Right renal cortex interstitium (tissue), 3 donors: ENCODE measurements at places on chromosomes 13 and 19.

GRCh38 chr13:109655206-109655600 lies 131.2 kb downstream of the IRS2 start:
- DNase-seq: no peak

- DNase-seq: no peak
Observed at GRCh38 chr19:50412419-50412818, 6.3 kb upstream of the SPIB start.

- no peak for DNase-seq
Observed at GRCh38 chr13:92694047-92694446, 532.6 kb upstream of the GPC6 start.

DNA sequence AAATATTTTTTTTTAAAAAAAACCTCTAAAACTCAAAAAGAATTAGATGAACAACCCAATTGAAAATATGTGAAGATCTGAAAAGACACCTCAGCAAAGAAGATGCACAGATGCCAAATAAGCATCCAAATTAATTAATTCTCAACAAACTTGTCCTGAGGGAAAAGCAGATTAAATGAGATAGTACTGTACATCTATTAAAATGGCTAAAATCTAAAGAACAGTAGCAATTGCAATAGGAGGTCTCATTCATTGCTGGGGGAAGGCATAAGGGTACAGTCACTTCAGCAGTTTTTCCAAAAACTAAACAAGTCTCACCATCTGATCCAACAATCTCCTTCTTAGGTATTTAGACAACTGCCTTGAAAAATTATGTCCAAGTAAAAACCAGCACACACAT lies 22.0 kb downstream of the PLPP2 start:
- no peak for DNase-seq

DNA sequence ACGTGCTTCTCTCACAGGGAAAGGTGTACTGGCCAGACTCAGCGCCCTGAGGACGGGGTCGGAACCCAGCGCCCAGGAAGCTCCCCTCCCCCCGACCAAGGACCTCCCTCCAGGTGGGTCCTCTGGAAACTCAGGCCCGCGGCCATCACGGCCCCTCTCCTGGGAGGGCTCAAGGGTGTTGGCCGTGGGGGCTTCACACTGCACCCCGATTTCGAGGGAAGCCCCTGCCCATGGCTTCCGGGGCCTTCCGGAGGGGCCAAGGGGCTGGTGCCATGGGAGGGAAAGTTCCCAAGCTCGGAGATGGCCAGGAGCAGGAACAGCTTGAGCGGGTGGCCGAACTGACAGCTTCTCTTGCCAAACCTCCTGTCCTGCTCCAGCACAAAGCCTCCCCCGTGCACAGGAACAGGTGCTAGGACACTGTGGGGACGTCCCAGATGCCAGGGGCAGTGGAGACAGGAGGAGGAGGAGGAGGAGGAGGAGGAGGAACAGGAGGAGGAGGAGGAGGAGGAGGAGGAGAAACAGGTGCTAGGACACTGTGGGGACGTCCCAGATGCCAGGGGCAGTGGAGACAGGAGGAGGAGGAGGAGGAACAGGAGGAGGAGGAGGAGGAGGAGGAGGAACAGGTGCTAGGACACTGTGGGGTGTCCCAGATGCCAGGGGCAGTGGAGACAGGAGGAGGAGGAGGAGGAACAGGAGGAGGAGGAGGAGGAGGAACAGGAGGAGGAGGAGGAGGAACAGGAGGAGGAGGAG lies 10.0 kb downstream of the SBNO2 start:
- no peak for DNase-seq

DNA sequence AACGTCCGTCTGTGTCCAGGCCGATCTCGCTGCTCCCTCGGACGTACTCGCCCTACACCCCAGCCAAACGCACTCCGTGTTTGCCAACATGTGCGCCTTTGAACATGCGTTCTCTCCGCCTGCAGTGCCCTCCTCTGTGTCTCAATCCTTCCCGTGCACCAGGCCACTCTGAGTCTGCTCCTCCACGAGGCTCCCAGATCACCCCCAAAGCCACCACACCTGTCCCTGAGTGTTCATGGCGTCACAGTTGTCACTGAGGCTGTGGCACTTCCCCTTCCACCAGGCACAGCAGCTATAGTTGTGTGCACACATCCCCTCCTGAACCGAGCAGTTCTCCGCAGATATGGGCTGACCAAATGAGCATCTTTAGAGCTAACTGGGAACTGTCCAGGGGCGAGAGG lies 35.6 kb downstream of the RASA3 start:
- no peak for DNase-seq

GRCh38 chr19:10544242-10544752 lies 593 bp downstream of the ATG4D start:
- no peak for DNase-seq

GRCh38 chr13:110557082-110557481 lies 4.4 kb downstream of the RAB20 start:
- DNase-seq: no peak

GRCh38 chr19:17553256-17553655 lies 2.2 kb upstream of the COLGALT1 start:
- DNase-seq: no peak

GRCh38 chr13:25345576-25345975 lies 26.2 kb upstream of the ATP8A2 start:
- DNase-seq: no peak

- no peak for DNase-seq
Observed at GRCh38 chr19:19635313-19635702, 7.3 kb upstream of the LPAR2 start.

GRCh38 chr13:22801402-22802003 lies 379.3 kb upstream of the SGCG start:
- DNase-seq: peak; percentile 13

GRCh38 chr19:15438124-15438496 lies 11.6 kb downstream of the WIZ start:
- DNase-seq: no peak

- DNase-seq: no peak
Observed at GRCh38 chr19:55028757-55029156, 9.3 kb downstream of the GP6 start.

GRCh38 chr13:44474122-44474910 lies 100.7 kb downstream of the SERP2 start:
- no peak for DNase-seq

DNA sequence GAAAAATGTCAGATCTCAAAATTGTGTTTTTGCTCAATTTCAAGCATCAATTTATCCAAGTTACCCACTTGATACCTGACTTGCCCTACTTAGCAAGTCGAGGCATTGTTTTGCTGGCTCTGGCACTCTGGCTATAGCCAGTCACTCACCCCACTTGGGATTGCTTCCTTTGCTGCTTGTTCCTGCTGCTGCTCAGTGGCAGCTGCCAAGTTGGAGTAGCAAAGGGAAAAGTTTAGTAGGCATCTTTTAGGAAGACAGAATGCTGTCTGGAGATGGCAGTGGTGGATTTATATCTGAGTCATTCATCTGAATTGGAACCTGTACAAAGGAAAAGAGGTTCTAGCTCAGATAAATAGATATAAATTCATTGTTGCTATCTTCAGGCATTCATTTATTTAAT lies 41.2 kb downstream of the PCCA start:
- DNase-seq: no peak

DNA sequence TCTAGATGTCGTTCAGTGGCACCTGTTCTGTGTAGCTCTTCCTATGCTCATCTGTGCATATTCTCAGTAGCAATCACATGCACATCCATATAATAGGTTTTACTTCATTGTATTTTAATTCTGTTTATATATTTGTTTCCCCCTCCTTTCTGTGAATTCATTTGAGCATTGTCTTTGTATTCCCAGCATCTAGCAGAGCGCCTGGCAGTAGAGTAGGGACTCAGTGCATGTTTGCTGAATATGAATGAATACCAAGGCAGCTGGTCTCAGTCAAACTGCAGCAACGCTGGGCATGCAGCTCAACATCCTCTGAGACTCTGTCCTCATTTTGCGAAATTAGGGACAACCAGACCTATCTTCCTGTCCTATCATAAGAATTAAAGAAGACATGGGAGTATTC lies 330.1 kb downstream of the SPRY2 start:
- DNase-seq: no peak

DNA sequence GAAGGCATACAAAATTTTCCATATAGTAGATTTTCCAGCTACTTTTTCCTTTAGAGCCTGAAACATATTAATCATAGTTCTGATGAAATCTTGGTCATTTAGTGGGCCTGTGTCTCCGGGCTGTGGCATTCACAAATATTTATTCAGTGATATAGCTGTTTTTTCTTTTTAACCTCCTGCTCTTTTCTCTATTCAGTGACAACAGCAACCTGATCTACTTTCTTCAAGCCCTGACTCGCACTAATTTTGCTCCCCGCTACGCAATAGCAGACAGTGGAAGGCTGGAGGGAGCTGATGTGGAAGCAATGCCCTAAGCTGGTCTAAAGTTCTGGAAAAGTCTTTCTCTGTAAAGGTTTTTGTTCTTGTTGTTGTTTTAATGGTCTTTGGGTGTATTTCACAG lies 289.7 kb downstream of the SLITRK6 start:
- DNase-seq: no peak

GRCh38 chr19:31718898-31719297 lies 369.7 kb upstream of the TSHZ3 start:
- no peak for DNase-seq

DNA sequence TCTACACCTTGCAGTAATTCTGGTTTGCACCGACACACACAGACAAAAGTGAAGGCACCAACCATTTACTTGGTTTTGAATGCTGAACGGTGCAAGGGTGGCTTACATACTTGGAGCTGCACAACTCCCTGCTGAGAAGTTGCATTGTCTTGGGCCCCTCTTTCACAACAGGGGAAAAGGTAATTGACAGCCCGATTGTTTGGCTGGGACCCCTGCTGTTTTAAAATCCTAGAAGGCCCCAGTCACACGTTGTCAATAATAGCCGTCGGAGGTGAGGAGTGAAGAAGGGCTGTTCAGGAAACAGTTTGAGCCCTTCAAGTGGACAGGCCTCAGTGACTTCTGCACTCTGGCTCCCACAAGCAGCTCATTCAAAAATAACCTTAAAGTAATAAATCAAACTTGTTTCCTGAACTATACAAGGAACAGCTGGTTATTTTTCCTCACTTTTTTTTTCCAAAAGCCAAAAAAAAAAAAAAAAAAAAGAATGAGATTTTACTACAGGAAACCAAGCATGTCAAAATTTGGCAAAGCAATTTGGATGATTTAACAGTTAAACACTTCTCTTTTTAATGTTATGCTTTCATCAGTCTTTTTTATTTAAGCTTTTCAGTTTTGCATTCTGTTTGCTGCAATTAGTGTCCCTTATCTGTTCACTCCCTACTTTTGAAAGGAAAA lies 19.0 kb upstream of the SPRY2 start:
- no peak for DNase-seq

DNA sequence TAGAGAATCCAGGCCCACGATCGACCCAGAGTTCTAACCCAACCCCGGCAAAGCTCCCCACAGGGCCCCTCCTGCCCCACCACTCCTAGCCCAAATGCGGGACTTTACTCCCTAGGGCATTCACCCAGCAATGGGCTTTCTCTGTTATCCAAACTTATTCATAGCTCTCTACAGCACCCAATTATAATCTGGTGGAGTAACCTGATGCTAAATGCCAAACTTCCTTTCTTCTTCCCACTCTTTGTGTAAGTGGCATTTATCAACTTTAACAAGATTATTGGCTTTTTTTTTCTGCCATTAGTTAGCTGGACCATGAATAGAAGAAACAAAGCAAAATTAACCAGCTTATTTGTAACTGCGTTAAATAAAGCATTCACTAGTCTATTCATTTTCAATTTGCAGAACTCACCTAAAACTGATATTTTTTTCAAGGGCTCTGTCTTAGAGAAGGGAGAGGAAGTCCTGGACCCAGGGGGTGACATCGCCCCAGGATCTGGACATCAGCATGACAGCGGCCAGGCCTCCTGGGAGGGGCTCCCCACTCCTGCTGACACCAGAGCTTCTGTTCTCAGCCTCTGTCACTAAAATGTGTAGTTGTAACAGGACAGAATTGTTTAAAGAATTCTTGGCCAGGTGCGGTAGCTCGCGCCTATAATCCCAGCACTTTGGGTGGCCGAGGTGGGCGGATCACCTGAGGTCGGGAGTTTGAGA lies 1.5 kb downstream of the FAM124A start:
- no peak for DNase-seq

DNA sequence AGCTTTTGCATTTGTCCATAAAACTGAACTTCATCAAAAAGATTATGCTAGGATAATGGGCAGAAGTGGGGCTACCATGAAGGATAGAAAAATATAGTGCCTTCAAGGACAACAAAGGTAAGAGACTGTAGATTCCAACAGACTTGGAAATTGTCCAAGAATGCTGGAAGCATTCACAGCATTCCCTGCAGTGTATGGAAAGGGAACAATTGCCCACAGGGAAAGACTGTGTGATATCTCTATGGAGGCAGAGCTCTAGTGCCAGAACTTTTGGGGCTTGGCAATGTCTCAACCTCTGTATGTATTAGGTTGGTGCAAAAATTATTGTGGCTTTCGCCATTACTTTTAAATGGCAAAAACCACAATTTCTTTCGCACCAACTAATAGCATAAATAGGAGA lies 1598.8 kb upstream of the MIR17HG start:
- no peak for DNase-seq

GRCh38 chr19:10416380-10417257 lies 3.7 kb upstream of the PDE4A start:
- DNase-seq: no peak

DNA sequence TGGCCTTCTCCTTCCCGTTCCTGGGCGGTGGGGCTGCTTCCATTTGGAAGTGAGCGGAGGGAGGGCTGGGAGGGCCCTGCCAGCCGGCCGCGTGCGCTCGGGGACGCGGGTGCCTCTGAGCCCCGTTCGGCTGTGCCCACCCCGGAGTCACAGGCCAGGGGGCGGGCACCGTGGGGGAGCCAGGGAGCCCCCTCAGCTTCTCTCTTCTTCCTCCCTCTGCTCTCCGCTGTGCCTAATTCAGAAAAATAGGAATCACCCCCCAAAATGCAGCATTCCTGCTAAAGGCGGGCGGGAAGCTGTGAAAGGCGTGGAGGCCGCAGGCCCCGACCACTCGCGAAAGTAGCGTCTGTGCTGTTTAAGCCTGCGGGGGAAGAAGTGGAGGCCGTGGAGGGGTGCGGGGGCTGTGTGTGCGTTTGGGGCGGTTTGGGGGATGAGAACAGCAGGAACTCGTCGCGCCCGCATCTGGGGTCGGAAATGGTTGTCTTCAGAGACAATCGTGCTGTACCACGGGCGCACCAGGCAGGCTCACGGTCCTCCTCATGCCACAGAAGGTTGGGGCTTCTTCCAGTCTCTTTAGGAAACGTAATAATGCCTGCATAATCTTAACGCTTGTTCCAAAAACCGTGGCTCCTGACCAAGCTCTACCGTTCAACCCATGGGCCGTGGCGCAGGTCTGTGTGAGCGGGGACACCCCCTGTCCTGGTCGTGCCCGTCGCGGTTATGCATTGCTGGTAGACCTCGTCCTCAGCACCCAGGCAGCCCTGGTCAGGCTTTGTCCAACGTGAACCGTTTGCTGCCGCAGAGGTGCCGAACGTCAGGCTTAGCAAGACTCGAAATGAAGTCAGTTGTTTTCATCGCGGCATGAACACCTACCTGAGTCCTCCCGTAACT lies 110.4 kb upstream of the SOX1 start:
- DNase-seq: no peak

GRCh38 chr19:40750874-40751537 lies at the start of gene SNRPA:
Gene SNRPA (plus strand): TSS chr19:40751203. CDS start chr19:40751409, 206 bp downstream.
- peak; percentile 98 for DNase-seq

DNA sequence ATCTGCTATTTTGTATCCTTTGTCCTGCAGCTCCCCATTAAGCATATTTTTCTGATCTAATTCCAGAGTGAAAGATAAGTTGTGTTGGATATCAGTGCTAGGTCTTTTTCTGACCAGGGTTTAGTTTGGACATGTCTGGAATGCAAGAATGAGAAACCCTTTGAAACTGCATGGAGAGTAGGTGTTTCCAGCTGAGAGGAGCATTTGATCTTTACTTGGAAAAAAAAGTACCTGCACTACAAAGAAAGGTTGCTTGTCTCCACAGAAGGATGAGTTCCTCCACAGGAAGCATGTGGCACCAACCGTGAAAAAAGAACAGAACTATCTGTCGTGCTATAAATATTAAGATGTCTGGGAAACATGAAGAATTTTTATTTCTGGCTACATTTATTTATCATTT lies 36.6 kb upstream of the MED4 start:
- no peak for DNase-seq
